Fibroblast of skin of abdomen (primary cell): ENCODE measurements at places on chromosomes 13 and 19.

DNA sequence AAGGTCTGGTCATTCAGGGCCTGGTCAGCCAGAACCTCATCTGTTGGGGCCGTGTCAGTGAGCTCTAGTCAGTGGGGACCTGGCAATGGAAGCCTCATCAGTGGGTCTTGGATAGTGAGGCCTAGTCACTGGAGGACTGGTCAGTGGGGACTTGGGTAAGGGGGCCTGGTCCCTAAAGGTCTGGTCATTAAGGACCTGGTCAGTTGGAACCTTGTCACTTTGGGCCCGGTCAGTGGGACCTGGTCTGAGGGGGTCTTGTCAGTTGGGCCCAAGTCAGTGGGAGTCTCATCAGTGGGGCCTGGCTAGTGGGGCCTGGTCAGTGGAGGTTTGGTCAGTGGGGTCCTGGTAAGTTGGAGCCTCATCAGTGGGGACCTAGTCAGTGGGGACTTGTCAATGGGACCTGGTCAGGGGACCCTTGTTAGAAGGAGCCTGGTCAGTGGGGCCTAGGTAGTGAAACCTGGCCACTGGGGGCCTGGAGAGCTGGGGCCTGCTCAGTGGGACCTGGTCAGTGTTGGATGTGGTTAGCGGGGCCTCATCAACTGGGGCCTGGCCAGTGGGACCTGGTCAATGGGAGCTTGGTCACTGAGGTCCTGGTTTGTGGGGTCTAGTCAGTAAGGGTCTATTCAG lies 43.7 kb upstream of the TPM4 start:
- no peak for DNase-seq

DNA sequence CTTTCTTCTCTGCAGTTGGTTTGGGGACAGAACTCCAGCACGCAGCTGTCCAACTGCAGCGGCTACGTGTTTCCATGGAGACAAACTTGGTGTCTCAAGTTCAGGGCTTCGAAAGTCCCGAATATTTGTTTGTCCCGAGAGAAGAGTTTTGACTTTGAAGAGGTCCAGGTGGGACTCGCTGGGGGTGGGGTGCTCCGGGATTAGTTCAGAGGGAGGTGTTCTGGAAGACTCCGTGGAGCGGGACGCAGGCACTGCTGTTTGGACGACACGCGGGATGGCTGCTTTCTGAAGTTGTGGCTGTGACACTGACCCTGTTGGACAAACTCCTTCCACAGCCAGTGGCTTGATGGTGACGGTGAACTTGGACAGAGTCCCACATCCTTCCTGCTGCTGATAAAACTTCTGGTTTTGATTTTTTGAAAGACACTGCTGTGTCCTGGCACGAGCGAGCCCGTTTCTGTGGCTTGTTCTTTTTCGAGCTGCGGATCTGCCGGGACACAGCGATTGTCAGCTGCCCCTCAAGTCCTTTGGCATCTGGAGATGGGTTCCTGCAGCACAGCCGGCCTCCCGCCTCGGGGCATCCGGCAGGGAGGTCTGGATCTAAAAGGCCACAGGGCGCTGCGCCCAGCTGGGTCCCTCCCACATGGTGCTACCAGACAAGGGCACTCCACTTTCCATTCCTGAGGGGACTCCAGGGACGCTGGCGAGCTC lies 15.9 kb upstream of the RANBP3 start:
- no peak for DNase-seq

- DNase-seq, result no peak
Observed at GRCh38 chr13:110533771-110534670, 27.5 kb downstream of the RAB20 start.

GRCh38 chr13:97631158-97631557 lies 197.2 kb downstream of the RAP2A start:
- no peak for DNase-seq

- no peak for DNase-seq
Observed at GRCh38 chr13:36882829-36883390, 37.1 kb downstream of the SMAD9 start.

- DNase-seq, result no peak
Observed at GRCh38 chr13:27708325-27708724, 84.0 kb upstream of the GSX1 start.

- no peak for DNase-seq
Observed at GRCh38 chr19:18274219-18274780, at the start of gene IQCN. IQCN (minus strand) TSS chr19:18274452; CDS start chr19:18269478, 4,974 bp downstream.

- no peak for DNase-seq
Observed at GRCh38 chr19:10222201-10222890, 8.8 kb downstream of the S1PR2 start.
